ENCODE measurements at places on chromosomes 4 and X.

DNA sequence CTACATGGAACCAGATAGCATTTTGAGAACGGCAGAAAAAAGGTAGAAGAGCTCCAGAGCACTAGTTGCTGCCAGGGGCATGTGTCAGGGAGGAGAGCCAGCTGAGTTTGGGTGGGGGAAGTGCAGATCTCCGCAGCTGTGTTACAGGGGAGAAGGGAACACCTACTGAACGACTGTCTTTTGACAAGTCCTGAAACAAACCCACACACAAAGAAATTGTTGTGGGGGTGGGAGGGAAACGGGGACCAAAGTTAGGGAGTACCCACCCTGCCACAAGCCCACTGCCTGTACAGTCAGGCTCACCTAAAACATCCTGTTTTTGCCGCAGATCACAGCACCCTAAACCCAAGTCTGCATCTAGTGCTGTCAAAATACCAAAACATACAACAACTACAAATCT lies 55.5 kb downstream of the LEF1 start:
- DNase-seq: no peak

DNA sequence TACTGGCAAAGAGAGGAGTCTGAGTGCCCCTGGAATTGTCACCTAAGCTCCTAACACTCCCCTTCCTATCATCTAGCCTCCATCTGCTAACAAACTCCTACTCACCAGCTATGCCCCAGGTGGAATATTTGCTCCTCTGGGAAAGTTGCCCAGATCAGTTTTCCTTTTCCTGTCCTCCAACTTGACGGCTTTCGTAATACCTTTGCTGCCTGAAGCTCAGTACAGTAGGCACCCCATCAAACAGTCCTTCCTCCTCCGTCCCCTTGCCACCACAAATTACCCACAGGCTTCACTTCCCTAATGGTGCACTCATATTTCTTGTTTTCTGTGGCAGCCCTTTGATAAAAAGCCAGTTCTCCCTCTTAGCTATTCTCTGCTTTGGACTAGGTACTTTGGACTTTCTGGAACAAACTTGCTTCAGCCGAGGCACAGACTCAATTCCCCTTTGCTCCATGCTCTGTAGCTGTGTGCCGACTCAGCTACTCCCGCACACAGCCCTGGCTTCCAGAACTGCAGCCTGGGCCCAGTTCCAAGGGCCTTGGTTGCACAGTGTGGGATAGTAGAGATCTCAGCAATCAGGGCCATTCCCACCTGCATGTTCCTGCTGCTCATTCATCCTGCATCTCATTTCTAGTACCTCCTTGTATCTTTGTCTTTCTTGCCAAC lies 605.1 kb downstream of the BCOR start:
- DNase-seq: no peak

GRCh38 chrX:7711167-7711566 lies 131.8 kb upstream of the VCX start:
- DNase-seq: no peak

DNA sequence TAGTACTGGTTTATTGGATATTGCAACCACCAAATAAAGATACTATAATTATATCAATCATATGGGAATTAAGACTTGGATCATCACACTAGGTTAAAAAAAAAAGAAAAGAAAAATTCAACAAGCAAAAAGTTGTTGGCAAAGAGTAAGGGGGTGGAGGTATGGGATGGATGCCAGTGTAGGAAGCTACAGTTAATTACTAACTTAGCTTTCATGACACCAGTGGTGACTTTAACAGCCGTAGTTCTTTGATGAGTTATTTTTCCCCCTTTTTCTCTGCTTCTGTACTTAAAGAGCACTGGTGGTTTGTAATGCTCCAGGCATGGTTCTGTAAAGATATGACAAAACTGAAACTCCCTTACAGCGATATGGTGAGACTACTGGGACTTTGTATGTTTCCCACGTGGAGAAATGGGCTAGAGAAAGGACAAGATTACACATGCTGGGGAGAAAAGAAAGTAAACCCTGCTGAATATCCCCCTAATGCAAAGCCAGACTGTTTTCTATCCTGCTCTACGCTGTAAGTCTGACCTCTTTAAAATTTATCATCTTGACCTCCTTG lies 210.8 kb downstream of the SPOCK3 start:
- no peak for DNase-seq

DNA sequence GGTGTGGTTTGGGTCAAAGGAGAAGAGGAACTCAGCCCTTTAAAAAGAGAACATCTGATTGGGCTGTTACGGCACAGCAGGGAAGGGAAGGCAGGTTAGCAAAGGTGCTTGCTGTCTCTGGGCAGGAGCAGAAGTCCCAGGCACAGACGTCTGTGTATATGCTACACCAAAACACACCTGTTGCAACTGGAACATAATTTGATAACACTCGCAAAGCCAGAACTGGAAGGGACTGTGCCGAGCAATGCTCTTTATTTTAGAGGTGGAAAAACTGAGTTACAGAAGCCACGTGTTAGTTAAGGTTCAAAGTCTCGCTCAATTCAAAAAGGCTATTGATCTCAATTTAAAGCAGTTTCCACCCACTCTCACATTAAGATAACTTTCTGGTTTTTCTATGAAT lies 2.2 kb upstream of the FAM114A1 start:
- no peak for DNase-seq

DNA sequence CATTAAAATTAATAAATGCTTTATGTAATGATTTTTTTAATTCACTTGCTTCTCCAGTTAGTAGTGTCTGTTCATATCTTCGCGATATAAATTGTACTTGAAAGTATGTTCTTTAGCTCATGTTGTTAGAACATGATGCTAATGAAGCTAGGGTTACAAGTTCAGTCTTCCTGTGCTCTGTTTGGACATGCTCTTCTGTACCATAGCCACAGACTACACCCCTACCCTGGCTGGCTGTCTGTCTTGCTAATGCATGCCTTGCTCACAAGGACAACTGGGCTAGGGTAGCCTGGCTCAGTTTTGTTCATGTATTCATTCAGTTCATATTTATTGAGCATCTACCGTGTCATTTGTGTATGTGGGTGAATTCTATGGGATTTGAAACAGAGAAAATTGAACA lies 50.8 kb upstream of the MTMR1 start:
- no peak for DNase-seq

GRCh38 chr4:79980448-79980847 lies 92.6 kb downstream of the ANTXR2 start:
- no peak for DNase-seq

DNA sequence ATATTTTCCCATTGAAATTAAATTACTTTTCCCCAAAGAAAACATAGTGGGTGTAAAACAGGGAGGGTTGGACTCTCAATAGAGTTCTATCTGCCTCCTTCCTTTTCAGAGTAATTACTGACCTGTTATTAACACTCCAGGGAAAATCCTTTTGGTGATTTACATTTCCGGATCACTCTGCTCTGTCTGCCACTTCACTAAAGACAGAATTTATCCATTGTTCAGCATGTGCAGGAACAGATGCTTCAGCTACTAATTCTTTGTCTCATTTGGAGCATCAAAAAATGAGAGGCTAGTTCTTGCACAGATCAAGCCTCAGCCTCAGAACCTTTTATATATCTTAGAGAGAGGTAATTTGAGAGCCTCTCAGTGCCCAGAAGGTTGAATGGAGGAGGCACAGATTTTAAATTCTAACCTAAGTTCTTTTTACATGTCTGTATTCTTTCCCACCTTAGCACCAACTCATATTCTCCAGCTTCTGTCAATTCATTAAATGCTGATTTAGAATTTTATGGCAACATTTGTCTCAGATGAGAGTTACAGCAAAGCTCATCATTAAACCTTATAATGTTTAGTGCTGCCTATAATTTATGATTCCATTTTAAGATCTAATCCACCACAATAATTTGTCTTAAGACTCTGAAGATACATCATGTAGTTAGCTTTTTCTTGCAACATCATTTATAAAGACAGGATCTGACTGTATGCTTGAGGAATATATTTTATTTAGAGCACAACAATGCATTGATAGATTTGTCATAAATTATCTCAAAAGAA lies 1494.4 kb downstream of the STIM2 start:
- no peak for DNase-seq

DNA sequence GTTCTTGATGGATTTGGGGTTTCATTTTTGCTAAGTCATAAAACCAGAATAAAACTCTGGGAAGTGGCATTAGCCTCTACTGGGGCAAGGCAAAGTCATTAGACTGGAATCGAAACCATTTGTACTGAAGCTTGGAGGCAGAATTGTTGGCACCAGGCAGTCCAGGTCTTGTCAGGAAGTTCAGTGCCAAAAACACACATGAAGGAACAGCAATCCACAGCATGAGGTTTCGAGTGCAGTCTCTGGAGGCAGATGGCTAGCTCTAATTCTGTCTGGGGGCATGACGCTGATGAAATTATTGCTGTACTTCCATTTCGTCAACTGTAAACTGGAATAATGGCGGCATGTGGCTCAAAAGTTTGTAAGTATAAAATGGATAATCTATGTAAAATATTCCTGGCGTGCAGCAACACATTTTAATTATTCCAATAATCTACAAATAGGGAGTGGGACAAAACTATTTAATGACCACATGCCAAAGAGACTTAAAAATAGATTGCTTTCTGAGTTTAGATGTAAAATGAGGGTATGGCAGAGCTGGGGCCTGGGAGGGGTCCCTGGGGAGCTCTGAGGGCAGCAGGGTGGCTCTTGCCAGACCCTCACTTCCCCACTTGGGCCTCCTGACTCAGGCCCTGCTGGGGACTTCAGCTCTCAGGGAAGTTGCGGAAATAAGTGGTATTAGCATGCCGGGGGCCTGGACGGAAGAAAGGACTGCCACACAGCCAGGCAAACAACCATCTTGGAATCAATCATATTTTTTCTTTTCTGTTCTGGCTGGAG lies 18.8 kb upstream of the CENPU start:
- no peak for DNase-seq

DNA sequence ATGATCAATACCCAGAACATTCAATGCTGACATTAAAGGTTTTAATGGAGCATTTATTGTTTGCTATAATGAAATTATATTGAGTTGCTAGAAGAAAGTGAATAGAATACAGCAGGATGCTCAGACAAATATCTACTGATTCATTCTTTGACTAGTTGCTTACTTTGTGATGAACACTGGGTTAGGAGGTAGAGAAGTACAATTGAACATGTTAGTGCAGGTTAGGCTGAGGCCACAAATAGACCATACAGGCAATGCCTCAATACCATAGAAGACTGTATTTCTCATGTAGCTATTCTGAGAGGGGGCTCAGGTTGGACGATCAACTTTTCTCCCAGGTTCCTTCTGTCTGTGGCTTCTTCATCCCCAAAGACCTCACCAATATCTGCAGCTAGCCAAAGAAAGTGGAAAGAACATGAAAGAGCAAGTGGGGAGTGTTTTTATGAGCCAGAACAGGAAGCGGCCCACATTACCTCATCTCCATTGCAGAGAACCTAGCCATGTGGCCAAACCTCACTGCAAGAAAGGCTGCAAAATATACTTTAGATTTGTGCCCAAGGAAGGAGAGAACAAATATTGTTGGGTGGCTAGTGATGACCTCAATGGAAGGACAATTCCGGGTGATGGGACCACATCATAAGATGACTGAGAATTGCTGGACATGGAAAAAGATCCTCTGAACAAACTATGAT lies 180.3 kb upstream of the GATB start:
- no peak for DNase-seq
